ENCODE measurements at places on chromosomes 16 and 17.

- DNase-seq, result no peak
Observed at GRCh38 chr17:68375566-68375965, 81.7 kb downstream of the WIPI1 start.

DNA sequence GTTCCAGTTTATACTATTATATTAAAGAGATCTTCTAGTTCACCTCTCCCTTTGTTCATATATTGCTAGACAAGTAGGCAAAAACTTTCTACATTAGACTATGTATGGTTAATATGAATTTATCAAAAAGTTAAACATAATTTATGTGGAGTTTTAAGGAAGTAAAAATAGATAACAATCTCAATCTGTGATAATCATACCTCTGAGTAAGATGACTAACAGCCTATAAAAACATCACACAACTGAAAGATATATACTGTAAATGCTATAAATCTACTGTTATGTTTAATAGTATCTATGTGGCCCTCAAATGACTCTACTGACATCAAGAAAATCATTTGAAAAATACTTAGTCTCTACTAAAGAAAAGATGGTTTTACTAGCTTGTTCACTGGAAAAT lies 37.1 kb downstream of the AP1G1 start:
- no peak for DNase-seq

DNA sequence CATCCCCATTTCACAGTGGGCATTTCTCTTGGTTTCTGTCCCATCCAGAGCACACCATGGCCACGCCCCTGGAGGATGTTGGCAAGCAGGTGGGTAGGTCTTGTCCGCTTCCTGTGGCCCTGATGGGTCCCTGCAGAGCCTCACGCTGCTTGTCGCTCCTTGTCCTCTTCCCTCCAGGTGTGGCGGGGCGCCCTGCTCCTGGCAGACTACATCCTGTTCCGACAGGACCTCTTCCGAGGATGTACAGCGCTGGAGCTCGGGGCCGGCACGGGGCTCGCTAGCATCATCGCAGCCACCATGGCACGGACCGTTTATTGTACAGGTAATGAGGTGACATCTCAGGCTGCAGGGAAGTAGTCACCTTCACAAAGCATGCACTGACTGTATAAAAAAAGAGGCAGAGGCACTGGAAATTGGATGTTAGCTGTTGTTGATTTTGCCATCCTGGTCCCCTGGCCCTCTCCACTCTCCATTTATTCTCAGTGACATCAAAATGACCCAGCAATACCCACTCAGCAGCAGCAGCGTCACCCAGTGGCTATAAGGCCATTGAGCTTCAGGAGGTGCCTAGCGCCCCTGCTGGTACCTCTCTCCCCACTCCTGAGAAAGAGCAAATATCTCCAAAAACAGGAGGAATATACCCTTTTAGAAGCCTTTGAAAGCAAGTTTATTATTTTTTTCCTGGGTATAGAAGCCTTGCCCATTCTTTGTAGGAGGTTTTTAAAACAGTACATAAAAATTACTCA lies 13.7 kb downstream of the METTL22 start:
- peak; percentile 79 for DNase-seq

DNA sequence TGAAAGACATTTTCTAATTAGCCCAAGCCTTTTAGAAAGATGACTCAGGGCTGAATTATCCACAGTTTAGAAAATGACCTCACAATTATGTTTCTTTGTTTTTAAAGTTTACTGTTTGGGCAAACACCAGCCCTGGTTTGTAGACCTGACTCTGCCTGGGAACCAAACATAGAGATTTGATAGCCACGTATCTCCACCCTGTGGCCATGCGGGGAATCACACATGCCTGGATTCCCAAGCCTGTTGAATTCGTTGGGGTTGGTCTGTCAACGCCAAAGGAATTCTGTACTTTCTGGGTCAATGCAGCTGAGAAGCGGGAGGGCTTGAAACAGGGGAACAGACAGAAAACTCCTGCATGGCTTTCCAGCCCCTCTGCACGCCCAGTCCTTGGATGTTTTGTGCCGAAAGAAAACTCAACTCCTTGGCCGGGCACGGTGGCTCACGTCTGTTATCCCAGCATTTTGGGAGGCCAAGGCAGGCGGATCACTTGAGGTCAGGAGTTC lies 26.9 kb downstream of the CD300A start:
- peak; percentile 85 for DNase-seq

GRCh38 chr16:35425270-35425669 lies 1965.9 kb downstream of the TP53TG3F start:
- no peak for DNase-seq

DNA sequence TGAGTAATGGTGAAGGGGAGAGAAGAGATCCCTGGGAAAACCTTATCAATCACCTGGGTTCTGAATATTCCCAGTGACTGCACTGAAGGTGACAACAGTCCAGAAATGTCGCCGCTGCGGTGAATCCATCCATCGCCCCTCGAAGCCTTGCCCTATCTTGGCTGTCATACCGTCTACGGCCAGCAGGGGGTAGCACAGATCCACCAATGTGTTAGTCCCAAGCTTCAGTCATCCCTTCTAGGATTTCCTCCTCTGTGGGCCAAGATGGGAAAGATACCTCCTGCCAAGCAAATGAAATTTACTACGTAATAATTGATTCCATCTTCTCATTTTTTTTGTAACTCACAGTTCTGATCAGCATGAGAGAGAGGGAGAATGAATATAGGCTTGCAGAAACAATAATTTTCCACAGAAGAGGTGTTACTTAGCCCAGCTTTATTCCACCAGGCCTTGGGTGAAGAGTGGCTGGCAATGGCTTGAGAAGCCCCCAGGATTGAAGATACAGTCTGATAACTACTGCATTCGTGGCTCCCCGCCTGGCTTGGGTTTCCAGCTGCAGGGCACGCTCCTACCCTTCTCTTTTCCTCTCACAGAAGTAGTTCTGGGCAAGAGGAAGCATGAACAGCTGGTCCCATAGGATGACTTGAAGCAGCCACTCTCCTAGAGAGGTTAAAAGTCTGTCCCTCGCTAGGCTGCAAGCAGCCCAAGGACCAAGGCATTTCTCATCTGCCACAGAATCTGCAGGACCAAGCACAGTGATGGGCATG lies 2.6 kb upstream of the FMNL1 start:
- peak; percentile 83 for DNase-seq

DNA sequence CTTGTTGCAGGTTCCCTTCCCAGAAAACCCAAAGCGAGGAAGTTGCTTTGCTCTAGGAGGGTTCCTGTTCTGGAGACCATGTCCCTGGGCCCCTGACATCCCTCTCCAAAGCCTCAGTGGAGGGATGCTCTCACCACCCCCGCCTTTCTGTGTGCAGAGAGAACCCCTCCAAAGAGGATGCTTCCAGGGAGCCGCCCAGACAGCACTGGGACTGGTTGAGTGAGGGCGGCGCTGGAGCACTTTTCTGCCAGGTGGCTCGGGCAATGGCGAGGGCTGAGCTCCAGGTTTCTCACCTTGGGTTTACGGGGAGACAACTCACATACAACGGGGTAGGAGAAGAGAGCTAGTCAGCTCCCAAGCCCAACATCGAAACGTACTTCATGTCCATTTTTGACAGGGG lies 7.3 kb downstream of the EMC6 start:
- no peak for DNase-seq

GRCh38 chr17:59415397-59415796 lies 83.9 kb downstream of the YPEL2 start:
- no peak for DNase-seq

Measured in iPS-NIHi11 (cell line).